ENCODE measurements at places on chromosomes 2 and 18.

- no peak for DNase-seq
Observed at GRCh38 chr2:16326711-16327300, 338.8 kb downstream of the CYRIA start.

GRCh38 chr2:45009303-45009927 is at the start of gene SIX2:
Gene SIX2 (minus strand): TSS chr2:45009452. CDS start chr2:45009110, 342 bp downstream.
- peak; percentile 95 for DNase-seq

DNA sequence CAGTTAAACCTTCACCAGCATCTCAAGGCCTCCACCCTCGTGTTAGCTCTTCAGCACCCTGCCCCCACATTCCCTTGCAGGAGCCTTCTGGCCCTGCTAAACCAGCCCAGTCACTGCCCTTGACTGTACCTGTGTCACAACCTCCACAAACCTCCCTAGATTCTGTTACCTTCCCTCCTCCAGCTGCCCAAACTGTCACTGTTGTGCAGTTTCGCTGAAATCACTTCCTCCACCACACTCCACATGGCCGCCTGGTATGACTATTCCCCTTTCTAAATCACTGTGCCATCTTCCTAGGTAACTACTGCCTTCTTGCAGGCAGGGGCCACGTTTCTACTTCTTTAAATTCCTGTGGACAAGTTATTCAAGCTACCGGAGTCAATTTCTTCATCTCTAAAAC is 160.2 kb downstream of the GALNT14 start:
- DNase-seq = no peak

DNA sequence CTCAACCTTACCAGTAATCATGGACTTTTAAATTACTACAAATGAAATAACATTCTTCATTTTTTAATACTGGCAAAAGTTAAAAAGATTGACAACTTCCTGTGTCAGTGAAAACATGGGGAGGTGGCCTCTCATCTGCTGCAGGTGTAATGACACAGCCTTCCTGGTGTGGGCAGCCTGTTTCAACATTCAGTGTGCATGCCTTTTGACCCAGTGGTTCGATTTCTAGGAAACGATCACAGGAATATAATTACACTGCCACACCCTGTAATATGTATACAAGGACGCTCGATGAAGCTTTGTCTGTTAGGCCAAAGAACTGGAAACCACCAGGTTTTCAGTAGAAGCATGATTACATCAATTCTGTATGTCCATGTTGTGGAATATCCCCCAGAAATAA is 68.7 kb downstream of the MTHFD2 start:
- DNase-seq = no peak

DNA sequence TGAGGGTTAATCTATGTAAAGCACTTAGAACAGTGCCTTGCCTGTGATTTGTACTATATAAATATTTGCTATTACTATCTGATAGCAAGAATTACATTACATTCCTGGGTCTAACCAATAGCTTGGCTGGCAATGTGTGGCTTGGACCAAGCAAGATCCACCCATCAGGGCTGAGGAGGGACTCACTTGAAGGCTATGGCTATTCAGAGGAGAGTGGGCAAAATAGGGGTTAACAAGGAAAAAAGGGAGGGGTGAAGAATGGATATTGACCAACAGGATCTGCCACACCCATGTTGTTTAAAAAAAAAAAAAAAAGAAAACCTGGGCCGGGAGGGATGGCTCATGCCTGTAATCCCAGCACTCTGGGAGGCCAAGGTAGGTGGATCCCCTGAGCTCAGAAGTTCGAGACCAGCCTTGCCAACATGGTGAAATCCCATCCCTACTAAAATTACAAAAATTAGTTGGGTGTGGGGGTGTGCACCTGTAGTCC is 20.0 kb upstream of the TMBIM1 start:
- no peak for DNase-seq

DNA sequence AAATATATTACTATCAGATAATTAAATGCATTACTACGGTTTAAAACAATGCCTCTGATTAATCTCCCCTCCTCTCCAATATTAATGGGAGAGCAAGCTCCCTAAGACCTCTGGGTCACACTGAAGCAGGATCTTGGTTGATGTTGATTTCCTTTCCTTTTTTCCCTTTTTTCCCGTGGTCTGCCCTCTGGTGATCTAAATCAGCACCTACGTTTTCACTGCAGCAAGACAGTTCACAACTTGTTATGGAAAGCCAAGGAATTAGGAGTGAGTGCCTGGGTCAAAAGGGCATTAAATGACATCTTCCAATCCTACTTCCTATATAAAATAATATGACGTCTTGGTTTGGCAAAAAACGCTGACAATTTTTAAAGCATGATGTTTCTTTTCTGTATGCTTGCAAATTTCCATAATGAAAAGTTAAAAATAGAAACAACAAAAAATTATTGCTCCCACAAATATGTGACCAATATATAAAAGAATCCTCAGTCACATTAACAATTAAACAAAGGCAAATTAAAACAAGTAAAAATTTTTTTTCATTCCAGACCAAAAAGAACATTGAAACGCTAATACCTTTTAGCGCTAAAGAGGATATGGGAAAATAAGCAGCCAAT is 7.9 kb upstream of the CFAP36 start:
- no peak for DNase-seq

- no peak for DNase-seq
Observed at GRCh38 chr2:175686002-175686401, 316.1 kb downstream of the LNPK start.

DNA sequence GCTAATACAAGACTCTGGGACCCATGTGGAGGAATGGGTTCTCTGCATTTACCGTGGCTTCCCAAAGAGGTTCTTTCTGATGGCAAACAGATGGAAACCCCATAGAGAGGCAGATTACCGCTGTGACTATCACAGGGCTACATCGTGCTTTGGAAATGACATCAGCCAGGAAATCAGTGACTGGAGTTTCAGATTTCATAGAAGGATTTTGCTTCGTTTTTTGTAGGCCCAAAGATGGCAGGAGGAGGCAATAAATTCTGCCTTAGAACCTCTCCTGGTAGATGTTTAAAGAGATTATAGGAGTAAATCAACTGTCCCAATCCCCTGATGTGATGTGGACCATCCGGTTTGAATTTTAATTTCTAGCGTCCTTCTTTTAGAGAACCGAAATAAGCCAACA is 214.1 kb downstream of the AGPS start:
- DNase-seq = no peak

GRCh38 chr18:74310411-74310810 is 5.2 kb upstream of the C18orf63 start:
- DNase-seq = no peak

GRCh38 chr2:169137924-169138323 is 68.6 kb downstream of the DHRS9 start:
- no peak for DNase-seq

- DNase-seq = no peak
Observed at GRCh38 chr2:67783026-67783425, 279.8 kb downstream of the C1D start.

- DNase-seq = no peak
Observed at GRCh38 chr2:48274040-48274439, 255.9 kb upstream of the STON1 start.

DNA sequence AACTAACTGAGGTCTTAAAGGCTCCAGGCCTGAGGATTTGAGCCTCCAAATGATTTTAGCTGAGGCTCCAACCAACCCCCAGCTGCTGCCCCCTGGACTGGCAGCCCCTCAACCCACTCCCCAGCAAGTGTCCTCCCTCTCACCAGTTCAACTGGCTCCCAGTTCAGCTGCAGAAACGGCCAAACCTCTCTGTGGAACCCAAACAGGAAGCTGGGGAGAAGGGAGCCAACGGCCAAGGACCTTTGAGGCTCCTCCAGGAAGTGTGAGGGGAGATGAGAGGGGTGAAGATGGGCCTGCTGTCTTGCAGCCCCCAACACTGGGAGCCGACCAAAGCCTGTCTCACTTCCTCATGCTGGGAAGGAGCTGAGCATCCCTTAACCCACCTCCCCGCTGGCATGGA is 24.9 kb downstream of the ZFP36L2 start:
- no peak for DNase-seq

DNA sequence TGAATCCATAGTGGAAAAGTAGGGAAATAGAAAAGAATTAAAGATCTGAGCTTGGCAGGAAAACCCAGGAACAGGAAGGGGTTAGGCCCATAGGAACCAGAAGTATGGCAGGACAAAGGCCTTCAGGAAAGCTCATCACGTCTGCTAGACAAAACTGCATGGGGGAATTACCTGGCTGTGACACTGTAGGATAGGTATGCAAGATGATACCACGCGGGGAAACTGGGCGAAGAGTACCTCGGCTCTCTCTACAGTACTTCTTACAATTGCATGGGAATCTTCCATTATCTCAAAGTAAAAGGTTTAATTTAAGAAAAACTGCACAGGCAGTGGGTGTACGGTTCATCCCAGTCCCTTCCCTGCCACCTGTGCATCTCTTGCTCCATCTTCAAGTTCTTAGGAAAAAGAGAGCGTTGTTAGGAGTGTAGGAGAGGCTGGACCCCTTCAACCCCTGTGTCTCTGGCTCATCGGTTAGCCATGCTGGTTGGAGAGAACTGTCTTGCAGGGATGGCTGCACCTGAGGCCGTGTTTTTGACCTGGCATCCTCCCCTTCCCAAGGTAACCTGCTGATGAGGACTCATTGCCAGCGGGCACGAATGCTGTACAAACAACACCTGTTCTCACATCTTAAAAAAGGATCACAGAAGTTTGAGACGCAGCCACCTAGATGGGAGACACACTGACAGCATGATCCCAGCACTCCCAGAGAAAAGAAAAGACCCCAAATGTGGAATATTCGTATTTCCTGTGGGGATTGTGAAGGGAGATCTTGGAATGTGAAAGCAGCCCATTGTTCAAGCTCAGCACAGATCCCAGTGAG is 120.5 kb upstream of the COPS8 start:
- DNase-seq = no peak

DNA sequence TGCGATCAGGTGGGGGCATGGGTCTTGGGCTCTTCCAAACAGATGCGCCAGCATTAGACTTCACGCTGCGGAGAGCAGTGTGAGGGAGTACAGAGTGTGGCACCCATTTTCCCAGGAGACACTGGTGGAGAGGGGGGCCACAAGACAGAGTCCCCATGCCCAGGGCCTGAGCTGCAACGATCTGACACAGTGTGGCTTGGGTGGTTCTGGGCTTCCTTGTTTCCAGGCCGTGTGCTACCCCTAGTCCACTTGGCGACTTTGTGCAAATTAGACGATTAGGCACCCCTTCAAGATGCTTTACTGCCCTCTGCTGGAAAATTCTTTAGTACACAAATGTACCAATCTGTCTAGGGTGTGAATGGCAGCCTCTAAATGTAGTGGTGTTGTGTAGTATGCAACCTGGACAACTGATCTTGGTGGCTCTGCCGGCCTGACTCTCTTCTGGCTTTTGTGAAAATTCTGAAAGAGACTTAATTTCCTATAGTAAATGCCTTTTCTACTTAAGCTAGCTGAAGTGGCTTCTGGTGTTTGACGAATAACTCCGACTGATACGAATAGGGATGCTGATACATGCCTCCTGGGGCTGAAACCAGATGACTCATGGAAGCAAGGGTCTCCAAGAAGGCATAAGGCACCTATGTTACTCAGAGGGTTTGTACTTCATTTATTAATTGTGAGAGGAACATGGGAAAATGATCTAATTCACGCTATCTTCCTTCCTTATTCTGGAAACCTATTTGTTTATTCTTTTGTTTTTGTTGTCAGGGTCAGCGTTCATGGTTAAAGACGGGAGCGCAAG is 92.3 kb upstream of the SMAD2 start:
- no peak for DNase-seq

GRCh38 chr2:222805591-222806304 is 55.1 kb upstream of the ACSL3 start:
- DNase-seq = no peak

Data from right lung (tissue), 10 donors.